Cerebellar nuclear complex (tissue), 1 donor: ENCODE measurements at places on chromosomes 16 and 17.
A peak's percentile ranks its signal among the peaks of the same experiment; 100 is the strongest.

DNA sequence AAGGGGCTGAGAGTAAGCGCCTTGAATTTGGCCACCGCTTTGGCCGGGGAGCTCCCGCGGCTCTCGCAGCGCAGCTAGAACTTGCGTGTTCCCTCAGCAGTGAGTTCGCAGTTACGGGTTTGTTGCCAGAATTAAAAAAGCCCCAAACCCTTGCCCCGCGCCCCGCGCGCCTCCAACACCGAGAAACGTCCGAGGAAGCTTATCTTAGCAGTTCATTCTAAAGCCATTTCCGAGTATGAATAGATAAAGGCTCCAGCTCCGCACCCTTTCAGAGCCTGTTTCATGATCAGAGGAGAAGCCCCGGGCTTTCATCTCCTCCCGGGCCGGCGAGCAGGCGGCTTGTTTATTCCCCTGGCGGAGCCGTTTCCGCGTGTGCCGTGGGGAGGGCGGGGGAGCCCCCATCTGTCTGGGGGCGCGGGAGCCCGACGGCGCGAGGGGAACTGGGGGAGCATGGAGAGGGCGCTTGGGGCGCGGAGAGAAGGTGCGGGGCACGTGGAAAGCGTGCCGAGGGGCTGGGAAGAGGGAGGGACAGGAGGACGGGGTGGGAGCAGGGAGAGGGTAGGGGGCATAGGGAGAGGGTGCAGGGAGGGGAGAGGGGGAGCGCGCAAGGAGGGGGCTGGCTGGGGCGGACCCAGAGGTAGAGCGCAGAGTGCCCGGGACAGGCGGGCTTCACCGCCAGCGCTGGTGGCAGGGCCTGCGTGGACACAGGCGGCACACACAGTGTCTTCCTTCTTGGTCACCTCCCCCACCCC is 9.9 kb downstream of the TBX4 start:
- no peak for DNase-seq

- no peak for DNase-seq
Observed at GRCh38 chr16:61323456-61323855, 712.8 kb downstream of the CDH8 start.

DNA sequence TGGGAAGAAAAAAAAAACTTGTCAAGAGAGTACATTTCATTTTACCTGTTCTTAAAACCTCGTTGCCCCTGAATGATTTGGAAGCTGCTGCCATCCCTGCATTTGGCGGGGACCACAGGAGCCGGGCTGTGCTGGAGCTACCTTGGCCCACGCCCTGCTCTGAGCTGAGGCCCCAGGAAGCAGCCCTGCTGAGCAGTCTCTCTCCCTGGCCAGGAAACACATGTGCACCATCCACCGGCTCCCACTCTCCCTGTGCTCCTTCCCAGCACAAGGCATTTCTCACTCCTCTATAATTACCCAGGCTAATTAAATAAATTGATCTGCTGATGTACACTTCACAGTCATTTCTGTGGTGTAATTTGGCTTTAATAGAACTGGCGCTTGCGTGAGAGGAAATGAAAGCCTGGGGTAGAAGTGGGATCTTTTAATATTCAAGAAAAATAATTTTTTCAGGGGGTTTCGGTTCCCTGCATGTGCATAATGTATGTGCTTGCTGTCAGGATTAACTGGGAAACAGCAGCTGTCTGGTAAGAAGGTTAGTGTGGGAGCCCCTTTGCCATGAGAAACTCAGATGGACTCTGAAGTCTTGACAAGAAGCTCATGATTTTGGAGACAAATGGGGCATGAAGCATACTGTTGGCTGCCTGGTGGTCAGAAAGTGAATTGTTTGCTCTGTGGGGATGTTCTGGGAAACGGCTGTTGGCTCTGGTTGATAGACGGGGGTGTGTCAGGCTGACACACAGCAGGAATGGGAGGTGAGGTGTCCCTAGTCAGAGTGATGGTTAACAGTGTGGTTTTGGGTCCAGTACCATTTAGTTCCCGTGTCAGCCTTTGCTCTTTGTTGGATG is 252.3 kb upstream of the EEF2KMT start:
- DNase-seq = no peak

DNA sequence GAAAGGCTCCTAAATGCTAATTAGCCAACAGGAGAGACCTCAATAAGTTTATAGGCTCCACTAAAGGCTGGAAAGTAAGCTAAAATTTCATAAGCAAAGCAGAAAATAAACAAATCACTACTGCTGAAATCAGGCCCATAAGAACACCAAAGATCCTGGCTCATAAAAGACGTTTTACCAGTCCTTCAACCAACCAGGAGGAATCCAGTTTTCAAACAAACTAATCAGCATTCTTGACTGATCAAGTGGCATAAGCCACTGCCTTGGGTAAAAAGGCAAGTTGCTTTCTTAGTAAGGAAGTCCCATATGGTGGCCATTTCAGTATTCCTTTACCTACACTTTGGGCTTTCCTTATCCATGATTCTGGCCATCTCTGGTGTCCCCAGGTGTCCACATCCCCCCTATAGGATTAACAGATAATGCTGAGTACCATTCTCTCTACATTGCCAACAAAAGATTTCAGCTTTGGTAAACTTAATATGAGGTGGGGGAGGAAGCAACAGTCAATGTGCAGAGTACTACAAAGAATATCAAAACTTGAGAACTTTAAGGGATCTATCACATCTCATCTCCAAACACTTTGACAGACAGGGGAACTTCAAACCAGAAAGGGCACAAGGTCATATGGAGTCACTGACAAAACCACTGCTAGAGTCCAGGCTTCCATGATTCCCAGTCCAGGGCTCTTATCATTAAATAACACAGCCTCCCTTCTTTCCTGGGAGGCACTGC is 1.3 kb downstream of the TOM1L2 start:
- DNase-seq = no peak

DNA sequence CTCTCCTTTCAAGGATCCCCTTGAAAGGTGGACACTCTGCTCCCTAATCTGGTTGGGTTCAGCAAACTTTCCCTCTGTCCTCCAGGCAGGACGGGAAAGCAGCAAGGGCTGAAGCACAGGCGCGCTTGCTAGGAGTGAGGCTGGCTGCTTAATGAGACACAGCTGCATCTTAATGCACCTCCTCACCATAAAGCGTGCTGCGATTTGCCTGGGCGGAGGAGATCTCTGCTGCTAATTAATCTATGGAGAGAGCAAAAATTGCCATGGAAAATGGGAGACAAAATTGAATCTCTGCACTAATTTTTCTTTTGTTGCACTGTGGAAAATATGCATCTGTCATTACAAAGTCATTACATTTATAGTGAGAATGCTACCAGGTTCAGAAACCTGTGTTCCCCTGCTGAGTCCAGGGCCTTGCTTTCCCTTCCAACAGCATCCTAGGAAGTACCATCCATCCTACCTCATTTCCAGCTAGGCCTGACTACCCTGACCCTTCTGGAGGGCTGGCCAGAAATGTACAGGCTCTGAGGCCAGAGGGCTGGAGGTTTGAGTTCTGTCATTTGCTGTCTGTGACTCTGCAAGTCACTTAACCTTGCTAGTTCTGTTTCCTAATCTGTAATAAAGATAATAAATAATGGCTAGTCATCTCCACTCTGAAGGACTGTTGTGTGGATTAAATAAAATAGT is 43.5 kb upstream of the BCAR1 start:
- DNase-seq = no peak

DNA sequence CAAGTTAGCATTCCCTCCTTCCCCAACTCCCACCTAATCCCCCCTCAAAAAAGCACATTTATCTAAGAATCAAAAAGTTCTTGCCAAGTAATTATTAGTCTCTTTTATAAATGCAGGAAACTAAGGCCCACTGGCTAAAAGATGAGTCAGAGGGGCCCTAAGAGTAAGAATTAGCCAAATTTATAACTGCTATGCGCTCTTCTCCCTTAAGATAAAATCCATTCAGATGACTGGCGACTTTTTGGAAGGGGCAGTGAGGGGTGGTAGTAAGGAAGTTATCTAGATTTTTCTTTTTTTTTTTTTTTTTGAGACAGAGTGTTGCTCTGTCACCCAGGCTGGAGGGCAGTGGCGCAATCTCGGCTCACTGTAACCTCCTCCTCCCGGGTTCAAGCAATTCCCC is 17.1 kb downstream of the ZNF652 start:
- no peak for DNase-seq

DNA sequence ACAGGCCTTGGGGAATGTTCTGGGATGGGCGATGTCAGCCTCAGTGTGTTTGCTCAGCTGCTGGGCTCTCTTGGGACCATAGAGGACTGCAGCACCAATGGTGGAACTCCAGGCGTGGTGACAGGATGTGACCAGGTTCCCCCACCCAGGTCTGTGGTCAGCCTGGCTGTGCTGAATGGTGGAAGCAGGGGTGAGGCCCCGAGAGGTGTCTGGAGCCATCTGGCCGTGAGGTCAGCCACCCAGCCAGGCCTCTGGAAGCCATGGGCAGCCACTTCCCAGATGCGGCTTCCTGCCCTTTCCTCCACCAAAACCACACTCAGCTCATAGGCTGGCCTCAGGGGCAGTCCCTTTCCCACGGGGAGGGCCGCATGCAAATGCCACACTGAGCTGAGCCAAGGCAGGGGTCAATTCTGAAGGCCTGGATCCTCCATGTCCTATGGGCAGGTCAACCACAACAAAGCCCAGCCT is 7.8 kb upstream of the MAPK7 start:
- DNase-seq = no peak

GRCh38 chr16:23172994-23173393 is 9.6 kb upstream of the SCNN1G start:
- DNase-seq = no peak

- no peak for DNase-seq
Observed at GRCh38 chr16:85387171-85387507, 226.0 kb upstream of the GSE1 start.

- no peak for DNase-seq
Observed at GRCh38 chr16:26727848-26728247, 338.9 kb upstream of the C16orf82 start.

DNA sequence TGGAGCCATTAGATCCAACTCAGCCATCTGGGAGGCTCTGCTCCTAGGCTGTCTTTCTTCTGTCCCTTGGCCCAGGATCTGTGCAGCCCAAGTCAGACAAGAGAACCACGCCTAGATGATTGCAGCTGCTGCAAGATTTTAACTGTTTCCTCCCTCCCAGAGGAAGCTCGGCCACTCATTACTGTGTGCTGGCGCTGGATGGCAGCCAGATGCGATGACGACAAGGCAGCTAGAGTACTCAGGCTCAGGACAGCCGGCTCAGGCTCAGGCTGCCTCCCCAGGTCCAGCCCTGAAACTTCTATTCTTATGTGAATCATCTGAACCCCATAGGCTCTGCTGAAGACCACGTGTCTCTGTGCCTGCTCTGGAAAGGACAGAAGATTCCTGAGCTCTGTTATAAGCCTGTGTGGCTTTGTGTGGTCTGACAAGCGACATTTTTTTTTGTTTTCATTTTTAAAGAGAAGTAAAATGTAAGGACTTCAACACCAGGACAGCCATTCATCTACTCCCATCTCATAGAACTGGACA is 32.1 kb upstream of the FBXW10B start:
- no peak for DNase-seq

GRCh38 chr16:83615141-83615952 is 192.4 kb upstream of the HSBP1 start:
- no peak for DNase-seq

- no peak for DNase-seq
Observed at GRCh38 chr16:82229800-82230619, 60.0 kb upstream of the MPHOSPH6 start.

DNA sequence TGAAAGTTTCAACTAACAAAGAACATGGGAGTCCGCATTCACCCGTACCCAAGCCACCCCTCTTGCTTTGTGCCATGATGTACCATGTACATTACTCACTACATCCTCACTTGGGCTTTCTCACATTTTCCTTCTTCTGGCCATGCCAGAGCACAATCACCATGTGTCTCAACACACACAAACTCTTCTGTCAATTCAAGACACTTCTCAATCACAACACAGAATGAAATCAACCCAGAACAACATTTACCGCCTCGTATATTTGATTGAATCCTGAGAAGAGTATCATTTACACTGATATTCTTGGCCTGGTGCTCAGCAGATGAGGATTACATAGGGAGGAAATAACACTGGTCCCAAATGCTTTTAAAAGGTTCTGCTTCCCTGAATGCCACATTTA is 4.5 kb downstream of the ADAMTS18 start:
- DNase-seq = no peak

DNA sequence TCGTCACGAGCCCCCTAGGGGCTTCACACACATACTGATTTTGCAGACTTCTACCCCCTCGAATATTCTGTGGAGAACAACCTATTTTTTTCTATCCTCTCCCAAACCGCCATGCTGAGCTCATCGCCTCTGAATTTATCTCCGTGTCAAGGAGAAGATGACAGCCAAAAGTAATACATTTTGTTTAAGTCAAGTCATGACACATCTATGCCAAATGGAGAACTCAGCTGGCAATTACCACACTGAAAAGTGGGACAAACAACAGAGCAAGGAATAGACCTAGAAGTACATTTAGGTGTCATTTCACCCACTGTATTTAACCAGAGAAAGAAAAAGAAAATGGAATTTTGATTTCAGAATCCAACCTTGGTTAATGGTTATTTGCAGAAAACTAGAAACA is 260.2 kb downstream of the SLC39A11 start:
- no peak for DNase-seq

- DNase-seq = no peak
Observed at GRCh38 chr16:3474136-3474779, 21.0 kb downstream of the C16orf90 start.

DNA sequence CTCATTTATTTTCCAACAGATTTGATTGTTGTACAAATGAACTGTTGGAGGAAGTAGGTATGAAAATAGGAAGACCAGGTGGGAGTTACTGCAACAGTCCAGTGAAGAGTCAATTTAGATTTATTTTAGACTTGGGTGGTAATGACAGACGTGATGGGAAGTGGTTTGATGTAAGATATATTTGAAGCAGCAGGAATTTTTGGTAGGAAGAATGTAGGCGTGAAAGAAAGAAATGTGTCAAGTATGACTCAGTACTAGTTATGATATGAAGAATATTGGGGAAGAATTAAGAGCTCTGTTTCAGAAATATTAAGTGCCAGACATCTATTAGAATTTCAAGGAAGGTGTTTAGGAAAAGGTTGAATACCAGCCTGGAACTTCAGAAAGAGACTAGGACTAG is 247.9 kb upstream of the AXIN2 start:
- no peak for DNase-seq

GRCh38 chr17:79769570-79770506 is 8.1 kb upstream of the CBX2 start:
- no peak for DNase-seq

GRCh38 chr16:11063448-11064201 is 119.3 kb downstream of the CLEC16A start:
- DNase-seq = no peak

- DNase-seq = no peak
Observed at GRCh38 chr16:21301895-21302291, 23.8 kb upstream of the CRYM start.

GRCh38 chr17:44221084-44221861 is 1.8 kb upstream of the UBTF start:
- DNase-seq = peak; percentile 62

- DNase-seq = no peak
Observed at GRCh38 chr17:14498812-14499211, 197.9 kb downstream of the HS3ST3B1 start.

DNA sequence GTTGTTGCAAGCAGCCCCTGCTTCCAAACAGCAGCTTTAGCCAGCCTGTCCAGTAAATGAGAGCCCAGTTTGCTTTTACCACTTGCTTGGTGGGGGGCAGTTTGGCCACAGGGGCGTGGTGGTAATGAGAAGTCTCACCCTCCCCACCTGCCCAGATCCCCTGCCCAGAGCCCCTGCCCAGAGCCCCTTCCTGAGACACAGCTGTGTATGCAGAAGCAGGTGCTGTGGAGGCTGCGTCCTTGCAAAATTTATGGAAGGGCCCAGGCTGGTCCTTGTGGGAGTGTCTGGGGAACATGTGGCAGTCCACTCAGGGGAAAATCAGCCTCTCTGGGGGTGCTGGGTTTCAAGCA is 27.6 kb upstream of the LGALS9 start:
- DNase-seq = no peak
